ENCODE measurements at places on chromosomes 3 and 15.

- DNase-seq = no peak
Measured at GRCh38 chr15:73196113-73196512, 143.8 kb downstream of the NEO1 start.

- no peak for DNase-seq
Measured at GRCh38 chr15:51806123-51806522, 23.3 kb upstream of the TMOD3 start.

- no peak for DNase-seq
Measured at GRCh38 chr3:152193673-152194267, 75.0 kb upstream of the MBNL1 start.

DNA sequence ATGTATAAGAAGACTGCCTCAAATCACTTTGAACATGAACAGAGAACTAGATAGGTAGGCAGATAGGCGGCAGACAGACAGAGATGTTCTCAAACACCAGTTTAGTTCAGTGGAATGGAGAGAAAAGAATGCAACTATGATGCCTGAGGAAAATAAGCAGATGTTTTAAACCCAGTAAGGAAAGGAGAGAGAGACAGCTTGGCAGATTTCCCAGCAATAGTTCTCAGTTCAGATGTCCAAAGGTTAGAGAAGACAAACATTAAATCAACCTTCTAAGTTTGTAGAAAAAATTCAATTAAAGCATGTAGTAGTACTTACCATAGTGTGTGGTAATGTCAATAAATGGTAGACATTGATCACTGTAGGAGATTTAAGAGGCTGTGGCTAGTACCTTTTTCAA is 209.6 kb upstream of the PFN2 start:
- DNase-seq = no peak

DNA sequence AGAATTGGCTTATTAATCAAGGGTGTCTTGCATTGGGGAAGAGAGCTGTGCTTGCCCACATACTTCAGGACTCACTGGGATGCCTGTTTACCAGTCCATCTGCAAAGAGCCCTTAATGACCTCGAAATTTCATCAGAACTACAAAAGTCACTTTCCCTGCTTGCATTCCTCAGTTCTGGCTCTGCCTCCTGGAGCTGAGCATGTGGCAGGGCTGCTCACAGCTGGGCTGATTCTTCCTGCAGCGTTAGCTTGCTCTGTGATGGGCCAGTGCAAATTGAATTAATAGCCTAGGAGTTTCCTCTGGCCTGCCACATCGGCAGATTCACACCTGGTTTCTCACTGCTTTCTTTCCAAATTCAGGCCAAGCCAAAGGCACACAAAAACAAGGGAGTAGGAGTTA is 108.9 kb downstream of the DUT start:
- DNase-seq = no peak

DNA sequence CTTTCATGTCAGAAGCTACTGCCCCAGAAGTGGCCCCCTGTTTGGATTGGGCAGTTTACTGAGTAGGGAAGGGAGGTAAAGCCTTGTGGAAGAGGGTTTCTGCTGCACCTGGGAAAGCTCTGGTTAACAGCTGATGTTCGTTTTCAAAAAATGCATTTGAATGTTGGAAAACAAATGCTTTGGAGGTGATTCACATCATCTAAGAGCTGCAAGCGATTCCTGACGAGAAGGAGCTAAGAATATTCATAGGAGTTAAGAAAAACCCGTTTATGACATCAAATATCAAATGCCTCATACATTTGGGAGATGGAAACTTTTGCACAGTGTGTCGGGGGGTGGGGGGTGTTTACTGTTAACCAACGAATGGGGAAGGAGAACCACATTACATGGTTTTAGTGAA is 183.8 kb upstream of the NR2F2 start:
- DNase-seq = no peak

- no peak for DNase-seq
Measured at GRCh38 chr15:91953432-91953831, 99.9 kb downstream of the SLCO3A1 start.

DNA sequence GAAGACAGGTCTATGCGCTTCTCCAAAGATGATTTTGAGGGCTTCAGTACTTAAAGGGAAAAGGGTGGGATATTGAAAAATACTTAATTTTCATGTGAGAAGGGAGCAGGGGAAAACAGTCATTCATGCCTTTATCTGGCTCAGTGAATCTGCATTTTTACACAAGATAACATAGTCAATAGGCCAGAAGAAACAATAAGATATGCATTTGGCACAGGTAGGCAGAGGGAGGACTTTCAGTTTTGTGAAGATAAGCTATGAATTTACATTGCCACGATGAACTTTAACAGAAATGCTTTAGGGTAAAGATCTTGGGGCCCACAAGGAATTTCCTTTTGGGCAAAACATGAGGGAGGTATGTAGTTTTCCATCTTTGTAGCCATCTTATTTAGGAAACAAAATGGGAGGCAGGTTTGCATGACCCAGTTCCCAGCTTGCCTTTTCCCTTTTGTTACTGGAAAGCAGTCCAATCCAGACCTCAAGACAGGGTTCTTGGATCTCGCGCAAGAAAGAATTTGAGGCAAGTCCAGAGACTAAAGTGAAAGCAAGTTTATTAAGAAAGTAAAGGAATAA is 504.2 kb downstream of the IGSF11 start:
- DNase-seq = no peak

DNA sequence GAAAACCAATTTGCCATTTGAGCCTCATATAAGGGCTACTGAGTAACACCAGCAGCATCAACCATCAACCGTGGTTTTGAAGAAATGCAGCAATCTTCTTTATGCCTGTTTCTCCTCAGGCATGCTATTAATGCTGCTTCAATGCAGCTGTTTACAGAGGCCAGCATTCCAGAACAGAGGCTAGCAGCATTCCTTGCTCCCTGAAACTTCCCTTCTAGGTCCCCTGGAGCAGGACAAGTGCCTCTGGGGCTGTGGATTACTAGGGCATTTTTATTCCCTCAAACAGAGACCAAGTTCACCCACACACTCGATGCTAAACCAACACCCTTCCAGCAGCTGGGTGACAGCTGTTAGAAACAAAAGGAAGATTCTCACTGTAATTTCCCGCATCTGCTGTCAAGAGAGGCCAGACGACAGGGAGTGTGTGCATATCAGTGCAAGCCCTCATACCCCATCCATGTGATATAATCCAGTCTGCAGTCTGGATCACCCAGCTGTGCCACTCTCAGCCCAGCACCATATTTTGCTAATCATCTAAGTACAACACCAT is 57.5 kb downstream of the HOMER2 start:
- DNase-seq = no peak

GRCh38 chr3:190853464-190853863 is 9.0 kb downstream of the GMNC start:
- DNase-seq = no peak
